ENCODE measurements at places on chromosomes 5 and 9.

- no peak for DNase-seq
Measured at GRCh38 chr5:102119252-102119651, 176.8 kb downstream of the SLCO4C1 start.

- DNase-seq = no peak
Measured at GRCh38 chr9:77907585-77907984, 124.0 kb downstream of the GNAQ start.

DNA sequence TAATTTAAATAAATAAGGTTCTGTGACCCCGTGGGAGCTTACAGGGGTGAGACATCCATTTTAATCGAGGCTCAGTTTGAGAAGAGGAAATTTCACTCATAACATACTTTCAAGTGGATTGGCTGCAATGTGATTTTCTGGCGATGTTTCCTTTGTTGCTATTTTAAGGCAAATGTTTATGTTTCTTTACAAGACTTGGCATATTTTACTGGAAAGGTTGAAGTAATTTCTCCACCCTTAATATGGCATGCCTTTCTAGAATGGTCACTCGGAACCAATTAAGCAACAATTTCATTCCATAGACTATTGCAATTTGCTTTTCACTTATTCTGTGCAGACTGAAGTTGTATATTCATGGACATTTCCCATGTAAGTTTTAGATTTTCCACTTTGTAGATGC lies 438.0 kb upstream of the WWC1 start:
- DNase-seq = no peak

DNA sequence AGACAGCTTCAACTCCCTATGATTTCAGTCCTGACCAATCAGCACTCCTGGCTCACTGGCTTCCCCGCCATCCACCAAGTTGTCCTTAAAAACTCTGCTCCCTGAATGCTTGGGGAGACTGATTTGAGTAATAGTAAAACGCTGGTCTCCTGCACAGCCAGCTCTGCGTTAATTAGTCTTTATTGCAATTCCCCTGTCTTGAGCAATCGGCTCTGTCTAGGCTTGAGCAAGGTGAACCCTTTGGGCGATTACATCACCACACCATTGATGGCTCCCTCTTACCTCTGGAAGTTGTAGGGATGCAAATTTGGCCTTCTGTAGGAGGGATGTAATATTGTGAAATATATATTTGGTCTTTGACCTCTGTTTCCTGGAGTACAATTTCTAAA lies 2.9 kb upstream of the SLC23A1 start:
- DNase-seq = no peak

DNA sequence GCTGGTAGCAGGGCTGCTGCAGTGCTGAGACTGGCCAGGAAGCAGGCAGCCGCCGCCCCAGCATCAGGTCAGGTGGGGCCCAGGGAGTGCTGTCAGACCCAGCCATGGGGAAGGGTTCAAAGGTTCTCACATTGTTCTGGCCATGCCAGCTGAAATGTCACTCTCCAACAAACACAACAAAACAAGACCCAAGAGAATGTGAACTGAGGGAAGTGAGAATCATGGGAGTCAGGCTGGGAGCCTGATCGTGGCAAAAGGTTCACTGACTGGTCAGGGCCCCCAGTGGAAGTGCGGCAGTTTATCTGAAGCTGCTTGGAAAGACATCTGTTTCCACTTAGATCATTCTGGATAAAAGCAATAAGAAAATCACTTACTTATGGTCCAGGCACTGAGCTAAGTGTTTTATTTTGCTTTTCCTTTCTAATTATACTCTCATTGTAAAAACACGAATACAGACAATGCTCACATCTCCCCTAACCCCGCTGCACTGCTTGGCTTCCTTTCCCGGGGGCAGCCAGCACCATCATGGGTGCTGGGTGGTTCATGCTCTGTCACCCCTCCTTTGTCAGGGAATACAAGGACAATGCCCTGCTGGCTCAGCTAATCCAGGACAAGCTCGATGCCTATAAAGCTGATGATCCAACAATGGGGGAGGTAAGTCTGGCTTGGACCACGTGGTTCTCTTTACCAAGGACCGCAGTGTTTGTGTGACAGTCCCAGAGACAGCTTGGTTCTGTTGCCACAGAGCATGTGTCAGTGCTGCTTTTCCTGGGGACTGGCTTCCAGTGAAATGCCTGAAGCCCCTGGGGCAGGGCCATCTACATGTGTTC lies 41.9 kb upstream of the CFAP157 start:
- no peak for DNase-seq

DNA sequence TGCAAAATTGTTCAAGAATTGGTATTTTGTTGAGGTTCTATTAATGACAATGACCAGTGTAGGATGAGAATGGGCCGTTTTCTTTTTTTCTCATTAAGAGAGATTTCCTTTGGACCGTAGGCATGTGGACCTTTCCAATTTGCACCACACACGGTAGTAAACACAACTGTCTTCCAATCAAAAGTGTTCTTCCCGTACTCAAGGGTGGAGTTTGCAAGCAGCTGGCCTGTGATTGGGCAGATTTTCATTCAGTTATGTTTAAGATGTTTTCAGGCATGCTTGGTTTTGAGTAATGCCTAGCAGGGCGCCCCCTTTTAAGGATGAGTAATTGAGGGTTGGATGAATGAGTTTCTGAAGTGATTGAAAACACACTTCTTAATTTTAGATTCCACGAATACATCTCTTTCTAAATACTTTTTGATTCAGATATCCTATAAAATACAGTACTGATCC lies 2.5 kb downstream of the KDM3B start:
- peak; percentile 36 for DNase-seq

DNA sequence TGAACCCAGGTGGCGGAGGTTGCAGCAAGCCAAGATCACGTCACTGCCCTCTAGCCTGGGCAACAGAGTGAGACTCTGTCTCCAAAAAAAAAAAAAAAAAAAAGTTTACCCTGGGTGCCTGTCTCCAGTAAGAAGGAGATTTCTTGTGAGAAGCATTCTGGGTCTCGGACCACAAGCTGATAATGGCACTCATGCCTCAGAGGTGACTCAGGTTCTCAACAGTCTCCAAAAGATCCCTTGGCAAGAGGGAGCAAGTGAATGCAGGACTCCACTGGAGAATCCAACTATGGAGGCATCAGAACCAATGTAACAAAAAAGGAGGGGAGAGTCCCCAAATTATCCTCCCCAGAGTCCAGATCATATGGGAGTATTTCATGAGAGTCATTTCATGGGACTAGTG lies 106.0 kb upstream of the LRRTM2 start:
- DNase-seq = no peak

- no peak for DNase-seq
Measured at GRCh38 chr5:168976311-168976970, 324.5 kb downstream of the SLIT3 start.

GRCh38 chr5:58860680-58861079 lies 277.8 kb downstream of the RAB3C start:
- DNase-seq = no peak

DNA sequence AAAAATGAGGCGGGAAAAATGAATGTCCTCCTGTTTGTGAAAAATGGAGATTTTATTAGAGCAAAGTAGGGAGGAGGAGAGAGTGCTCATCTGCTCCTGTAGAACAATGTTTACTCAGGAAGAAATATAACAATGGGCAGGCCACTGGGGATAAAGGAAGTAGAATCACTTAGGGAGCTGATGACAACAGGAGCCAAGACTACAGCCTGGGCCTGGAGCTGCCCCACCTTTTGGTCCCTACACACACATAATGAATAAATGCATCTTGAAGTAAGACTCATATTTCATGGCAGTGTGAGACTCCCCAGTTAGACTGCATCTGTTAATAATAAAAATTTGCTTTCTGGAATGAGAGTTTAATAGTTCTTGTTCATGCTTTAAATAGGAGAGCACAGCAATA lies 1939.8 kb downstream of the EFNA5 start:
- DNase-seq = peak; percentile 63

GRCh38 chr5:68010740-68011139 lies 204.8 kb upstream of the PIK3R1 start:
- no peak for DNase-seq

DNA sequence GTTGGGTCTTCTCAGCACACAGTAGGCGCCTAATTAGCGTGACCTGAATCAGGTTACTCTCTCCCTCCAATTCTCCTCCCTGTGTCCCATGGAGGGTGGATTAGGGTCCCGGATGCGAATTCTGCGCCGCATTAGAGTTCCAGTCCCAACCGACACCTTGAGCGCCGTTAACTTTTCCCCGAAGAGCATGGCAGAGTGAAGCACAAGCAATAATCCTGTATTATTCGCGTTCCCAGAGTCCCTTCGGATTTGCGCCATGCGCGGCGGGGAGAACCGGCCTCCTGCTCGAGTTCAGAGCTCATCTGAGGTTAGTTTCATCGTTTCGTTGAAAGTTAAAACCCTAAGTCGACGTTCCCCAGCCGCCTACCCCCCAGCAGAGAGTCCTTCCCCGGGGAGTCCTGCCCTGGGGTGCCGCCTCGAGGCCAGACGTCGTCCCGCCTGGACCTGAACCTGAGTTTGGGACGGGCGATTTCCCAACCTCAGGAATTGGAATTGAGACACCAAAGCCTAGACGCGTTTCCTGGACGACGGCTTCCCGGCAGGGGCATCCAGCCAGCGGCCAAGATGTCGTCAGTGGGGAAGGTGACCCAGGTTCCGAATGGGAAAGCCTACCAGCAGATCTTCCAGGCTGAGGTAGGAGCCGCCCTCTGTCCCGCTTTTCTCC lies at the start of gene CCDC180:
CCDC180 (plus strand) TSS at position 160 of the 664 bp plus-strand sequence; CDS start at position 565, 405 bp downstream.
- DNase-seq = no peak

GRCh38 chr9:27561685-27562084 lies 11.6 kb downstream of the C9orf72 start:
- DNase-seq = no peak

GRCh38 chr5:3359642-3360041 lies 236.0 kb upstream of the IRX1 start:
- no peak for DNase-seq

DNA sequence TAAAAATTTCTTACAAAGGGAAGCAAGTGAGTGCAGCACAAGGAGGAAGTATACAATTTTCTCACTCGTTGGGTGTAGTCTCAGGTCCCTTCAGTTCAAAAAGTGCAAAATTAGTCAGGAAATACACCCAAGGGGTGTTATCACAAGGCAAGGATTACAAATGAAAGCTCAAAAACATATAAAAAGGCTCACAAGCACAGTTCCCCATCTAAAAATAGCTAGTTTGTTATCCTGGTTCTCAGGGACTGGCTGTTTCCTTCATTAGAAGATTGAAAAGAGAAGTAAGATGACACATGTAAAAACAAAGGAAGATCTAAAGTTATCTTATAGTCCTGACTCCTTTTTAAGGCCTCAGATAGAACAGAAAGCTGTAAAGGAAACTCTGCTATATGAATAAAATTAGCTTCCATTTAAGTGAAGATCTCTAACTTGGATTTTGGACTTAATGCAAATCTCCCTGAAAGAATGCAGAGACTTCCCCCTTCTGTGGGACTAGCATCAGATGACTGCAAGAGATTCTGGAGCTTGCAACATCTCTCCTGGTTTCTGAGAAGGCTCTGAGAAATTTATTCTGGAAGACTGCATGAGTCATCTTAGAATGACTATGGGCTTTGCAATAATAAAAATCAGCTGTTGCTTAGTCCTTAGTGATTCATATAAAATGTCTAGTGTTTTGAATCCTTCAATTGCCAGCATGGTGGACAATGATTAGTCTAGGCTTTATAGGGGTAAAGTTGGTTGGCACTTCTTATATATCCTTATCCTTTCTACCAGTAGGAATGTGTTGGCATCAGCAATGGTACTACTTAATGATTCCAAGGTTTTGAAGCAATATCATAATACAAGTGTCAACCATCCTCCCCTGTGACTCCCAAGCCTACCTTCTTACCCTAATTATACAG lies 25.4 kb downstream of the DAB2 start:
- no peak for DNase-seq

DNA sequence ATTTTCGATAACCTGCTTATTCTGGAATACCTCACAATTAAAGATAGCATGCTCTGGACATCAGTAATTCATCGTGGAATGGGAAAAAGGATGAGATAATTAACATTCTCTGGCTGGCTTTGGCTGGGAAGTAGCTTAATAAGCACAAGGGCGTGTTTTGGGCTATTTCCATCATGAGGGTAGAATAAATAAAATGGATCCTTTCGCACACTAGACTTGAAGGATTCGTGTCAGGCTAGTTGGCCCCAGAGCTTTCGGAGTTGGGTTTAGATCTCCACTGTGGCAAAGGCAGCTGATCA lies 151.2 kb upstream of the ADRA1B start:
- no peak for DNase-seq

GRCh38 chr9:132575005-132575609 lies 7.3 kb upstream of the BARHL1 start:
- peak; percentile 86 for DNase-seq

- DNase-seq = no peak
Measured at GRCh38 chr9:115850548-115851304, 302.9 kb upstream of the PAPPA start.

DNA sequence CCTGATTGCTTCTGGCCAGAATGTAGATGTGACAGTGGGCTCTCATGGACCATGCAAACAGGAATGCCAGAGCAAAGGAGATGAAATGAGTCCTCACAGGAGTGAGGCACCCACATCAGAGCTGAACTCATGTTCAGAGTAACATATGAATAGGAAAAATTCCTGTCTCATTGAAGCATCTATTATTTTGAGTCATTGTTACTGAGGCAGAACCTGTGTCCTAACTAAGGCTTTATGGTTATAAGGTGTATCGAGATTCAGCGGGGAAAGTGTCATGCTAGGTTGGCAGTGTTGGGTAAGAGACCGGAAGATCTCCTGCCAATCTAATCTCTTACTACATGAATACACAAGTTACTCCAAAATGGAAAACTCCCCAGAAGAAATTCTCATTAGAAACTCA lies 304.1 kb downstream of the TRPM3 start:
- DNase-seq = no peak

GRCh38 chr5:78644129-78644528 lies 4.4 kb downstream of the LHFPL2 start:
- no peak for DNase-seq

DNA sequence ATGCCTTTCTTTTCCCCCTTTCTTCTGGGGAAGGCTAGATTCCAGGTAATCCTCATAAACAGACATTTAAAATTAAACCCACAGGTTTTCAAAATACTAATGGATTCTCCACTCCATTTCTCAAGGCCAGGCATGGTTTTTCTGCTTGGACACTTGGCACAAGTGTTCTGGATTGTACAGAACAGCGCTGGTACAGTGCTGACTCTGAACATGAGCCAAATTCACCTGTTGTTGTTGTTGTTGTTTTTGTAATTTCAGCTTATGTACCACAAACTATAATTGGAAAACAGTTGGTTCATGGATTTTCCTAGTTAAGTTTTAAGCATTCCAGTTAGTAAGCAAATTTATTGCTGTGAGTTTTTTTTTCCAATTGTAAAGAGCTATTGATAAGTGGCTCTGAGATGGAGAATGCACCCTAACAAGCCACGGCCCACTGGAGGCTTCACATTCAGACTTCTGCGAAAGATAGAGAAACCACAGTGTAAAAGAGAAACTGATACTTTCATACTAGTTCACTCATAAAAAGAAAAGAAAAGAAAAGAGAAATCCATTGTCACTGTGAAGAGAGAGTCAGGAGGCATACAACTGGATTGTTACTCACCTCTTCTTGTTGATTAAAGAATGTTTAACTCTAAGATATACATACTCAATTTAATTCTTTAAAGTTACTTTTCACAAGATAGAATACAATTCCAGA lies 16.2 kb upstream of the ITGA1 start:
- DNase-seq = no peak

Measured in NCI-H2081 (cell line).